ENCODE measurements at places on chromosomes 7 and 10. TPM values are rescaled to one million over a fixed set of nuclear protein-coding genes. Genes with fewer than 3 reads are reported as not detected.

Gene CH25H
- not detected for total RNA-seq

DNA sequence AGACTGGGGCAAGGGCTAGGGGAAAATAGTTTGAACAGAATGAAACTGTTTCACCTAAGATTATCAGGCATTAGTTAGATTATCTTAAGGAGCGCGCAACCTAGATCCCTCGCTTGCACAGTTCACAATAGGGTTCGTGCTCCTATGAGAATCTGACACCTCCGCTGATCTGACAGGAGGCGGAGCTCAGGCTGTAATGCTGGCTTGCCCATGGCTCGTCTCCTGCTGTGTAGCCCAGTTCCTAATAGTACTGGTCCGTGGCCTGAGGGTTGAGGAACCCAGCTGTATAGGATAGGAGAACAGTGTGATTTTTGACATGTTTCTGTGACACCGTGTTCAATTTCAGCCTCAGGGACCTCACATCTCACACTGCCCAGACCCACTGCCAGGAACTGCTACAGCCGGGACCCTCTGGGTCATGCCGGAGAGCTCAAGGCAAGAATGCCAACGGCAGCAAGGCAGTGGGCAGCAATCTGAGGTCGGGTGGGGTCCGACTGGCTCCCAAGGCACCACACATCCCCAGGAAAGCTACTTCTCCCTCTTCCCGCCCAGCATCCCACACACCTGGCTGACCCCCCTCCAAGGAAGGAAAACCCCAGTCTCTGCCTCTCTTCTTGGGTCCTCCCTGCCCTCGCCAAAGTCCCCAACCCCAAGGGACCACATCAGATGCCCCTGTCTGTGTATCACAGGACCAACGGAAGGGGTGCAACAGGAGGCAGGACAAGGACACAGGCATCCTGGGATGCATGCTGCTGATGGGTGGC is 31.7 kb downstream of the CAMK2B start:
- DNase-seq: no peak

GRCh38 chr7:41118486-41118885 is 584.4 kb downstream of the INHBA start:
- DNase-seq: no peak

GRCh38 chr10:24202181-24202570 is 6.8 kb upstream of the KIAA1217 start:
- no peak for DNase-seq

GRCh38 chr7:90536449-90536848 is 59.7 kb upstream of the CDK14 start:
- no peak for DNase-seq

DNA sequence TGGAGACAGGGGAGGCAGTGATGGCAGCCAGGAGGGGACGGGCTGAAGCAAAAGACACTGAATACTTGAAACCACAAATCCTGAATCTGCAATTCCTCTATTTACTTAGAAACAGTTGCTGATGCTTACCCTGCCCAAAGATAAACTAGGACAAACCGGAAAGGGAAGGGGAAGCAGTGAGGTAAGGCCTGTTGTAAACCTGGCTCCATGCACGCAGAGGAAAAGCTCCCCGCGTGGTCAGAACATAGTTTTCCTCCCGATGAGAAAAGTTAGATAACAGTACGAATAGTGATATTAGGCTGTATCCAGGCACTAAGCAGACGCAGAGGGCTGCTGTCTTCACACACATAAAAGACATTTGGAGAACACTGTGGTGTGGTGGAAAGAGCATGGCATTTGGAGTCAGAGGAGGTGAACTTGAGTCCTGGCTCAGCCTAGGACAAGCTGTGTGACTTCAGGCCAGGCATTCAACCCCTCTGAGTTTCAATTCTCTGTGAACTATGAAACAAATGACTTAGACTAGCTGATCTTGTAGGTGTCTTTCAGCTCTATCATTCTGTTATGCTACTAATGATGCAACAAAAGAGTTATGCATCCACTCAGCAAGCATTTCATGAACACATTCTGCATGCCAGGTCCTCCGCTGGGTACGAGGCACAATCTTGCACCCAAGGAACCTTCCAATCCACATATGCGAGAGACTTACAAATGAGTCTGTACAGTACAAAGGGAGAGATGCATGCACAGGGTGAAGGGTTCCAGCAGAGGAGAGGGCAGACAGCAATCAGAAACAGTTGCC is 80.9 kb downstream of the SORBS1 start:
- no peak for DNase-seq

Gene DNAH11
- total RNA-seq: 2.7 TPM

GRCh38 chr7:111931958-111932357 is 274.2 kb downstream of the DOCK4 start:
- DNase-seq: no peak

GRCh38 chr7:15370441-15370840 is 191.4 kb downstream of the AGMO start:
- no peak for DNase-seq

Gene SFTPA1
- not detected for total RNA-seq

- DNase-seq: no peak
Observed at GRCh38 chr10:7211857-7212577, 198.8 kb downstream of the SFMBT2 start.

DNA sequence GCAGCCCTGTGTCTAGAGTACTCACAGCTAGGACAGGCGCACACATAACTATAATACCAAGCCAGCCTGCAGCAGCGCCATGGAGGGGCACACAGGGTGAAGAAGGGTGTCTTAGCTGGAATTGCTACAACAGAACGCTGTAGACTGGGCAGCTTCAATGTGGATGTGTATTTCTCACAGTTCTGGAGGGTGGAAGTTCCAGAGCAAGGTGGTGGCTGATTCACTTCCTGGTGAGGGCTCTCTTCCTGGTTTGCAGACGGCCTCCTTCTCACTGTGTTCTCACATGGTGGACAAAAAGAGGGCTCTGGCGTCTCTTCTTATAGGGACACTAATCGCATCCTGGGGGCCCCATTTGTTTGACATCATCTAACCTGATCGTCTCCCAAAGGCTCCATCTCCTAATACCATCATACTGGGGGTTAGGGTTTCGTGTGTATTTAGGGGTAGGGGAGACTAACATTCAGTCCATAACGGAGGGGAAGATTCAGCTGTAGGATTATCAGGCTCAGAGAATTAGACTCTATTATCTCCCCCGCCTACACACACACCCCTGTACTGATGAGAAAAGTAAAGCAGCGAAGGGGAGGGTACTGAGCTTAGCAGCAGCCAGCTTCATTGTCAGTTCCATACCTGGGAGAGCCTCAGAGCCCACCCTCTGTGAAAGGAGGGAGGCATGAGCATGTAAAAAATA is 289.1 kb downstream of the CCDC3 start:
- DNase-seq: peak; percentile 33

Gene TMEM236
- 0.16 TPM for total RNA-seq

DNA sequence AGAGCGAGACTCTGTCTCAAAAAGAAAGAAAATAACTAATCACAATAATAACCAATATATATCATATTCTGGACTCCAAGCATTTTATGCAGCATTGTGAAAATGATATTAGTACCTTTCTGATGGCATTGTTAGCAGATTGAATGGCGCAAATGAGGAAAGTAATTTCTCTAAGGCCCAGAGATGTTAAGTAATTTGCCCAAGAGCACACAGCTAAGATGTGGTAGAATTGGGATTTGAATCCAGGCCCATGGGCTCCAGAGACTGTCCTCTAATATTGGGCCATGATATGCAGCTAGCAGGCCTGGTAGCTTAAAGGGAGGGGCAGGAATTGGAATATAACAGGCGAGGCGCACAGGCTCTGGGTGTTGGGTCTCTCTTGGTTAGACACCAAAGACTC is 44.1 kb downstream of the ZNF503 start:
- no peak for DNase-seq

GRCh38 chr10:89805599-89806013 is 104.2 kb downstream of the KIF20B start:
- DNase-seq: peak; percentile 91

DNA sequence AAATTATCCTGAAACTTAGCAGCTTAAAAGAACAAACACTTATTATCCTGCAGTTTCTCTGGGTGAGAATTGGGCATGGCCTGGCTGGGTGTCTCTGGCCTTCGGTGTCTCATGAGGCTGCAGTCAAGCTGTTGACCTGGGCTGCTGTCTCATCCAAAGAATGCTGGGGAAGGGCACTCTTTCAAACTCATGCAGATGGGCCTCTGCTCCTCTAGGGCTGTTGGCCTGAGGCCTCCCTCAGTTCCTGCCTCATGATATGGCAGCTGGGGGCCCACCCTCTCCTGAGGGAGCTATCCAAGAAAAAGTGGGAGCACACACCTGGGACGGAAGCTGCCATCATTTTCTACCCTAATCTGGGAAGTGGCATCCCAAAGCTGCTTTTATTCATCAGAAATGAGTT is 43.6 kb downstream of the DRGX start:
- DNase-seq: no peak

- no peak for DNase-seq
Observed at GRCh38 chr7:134919240-134919641, 67.1 kb upstream of the AGBL3 start.

DNA sequence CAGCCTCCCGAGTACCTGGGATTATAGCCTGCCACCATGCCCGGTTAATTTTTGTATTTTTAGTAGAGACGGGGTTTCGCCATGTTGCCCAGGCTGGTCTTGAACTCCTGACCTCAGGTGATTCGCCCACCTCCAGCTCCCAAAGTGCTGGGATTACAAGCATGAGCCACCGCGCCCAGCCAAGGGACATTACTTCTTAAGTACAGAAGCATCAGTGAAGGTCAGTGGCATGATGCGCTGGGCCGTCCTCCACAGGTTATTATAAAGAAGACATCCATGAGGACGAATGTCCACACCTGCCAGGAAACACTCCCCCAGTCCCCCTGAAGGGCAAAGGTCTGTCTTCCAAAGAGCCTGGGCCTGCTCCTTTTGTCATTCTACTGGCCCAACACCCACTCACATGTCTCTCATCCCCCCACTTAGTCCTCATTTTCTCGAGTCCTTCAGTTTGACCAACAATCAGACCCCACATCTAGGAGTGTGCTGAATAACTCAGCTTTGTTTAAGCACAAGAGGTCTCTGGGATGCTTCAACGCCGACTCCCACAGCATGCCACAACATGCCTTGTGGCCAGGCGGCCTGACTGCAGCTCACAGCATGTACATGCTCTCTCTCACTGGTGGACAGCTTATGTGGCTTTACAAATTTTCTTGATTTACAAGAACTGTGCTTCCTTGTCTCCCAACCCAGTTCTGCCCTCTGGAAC is 73.0 kb downstream of the CTBP2 start:
- DNase-seq: no peak

DNA sequence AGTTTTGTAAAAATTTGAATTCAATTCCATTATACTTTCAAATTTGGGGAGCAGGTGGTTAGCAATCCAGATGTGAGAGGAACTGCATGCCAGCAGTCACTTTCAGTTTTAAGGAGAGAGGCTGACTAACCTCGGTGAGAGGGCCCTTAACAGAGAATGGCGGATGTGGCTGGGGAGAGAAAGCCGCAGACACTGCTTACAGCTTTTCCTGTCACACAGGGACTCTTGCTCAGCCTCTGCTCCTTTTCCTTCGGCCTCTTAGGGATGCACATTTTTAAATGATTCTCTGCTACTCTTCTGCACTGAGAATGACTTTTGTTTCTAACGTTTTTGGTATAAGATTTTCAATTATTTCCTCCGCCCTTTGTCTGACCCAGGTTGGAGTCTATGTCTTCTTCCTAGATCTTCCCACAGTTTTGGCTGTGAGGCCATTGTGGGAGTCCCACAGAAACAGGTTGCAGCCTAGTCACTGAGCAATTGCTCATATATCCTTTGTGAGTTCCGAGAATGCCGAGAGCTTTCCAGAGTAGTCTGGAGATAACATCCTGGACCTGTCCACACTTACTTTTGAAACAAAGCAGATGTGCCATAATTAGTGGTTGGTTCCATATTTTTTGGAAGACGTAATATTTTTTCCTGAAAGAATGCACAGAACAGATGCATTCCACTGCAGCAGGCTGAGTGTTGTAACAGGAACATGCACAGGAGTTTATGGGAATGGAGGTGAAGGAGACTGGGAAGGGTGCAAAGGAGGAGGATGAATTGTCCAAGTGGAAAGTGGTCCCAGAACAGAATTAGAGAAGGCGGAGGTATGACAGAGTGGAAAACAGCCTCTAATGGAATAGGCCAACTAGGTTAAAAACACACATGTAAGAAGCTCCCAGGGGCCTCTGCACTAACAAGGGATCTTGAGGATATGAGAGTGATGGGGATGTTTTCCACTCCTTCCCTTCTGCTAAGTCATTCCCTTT is 168.0 kb upstream of the ZNF32 start:
- DNase-seq: peak; percentile 93

DNA sequence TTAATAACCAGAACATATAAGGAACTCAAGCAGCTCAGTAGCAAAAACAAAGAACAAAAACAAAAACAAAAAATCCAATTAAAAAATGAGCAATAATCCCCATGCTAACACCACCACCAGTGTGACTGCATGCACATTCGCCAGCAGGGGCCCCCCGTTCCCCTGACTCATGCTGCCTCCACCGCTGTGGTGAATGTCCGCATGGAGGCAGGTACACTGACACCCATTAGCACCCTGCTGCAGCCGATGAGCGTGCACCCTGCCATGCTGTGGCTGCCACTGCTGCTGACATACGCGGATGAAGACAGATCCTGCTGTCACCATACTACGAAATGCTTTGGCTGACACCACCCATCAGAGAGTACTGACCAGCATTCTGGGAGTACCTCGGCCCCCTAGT is 321.6 kb upstream of the LRRTM3 start:
- DNase-seq: no peak

Gene AKR1C8
- not detected for total RNA-seq

DNA sequence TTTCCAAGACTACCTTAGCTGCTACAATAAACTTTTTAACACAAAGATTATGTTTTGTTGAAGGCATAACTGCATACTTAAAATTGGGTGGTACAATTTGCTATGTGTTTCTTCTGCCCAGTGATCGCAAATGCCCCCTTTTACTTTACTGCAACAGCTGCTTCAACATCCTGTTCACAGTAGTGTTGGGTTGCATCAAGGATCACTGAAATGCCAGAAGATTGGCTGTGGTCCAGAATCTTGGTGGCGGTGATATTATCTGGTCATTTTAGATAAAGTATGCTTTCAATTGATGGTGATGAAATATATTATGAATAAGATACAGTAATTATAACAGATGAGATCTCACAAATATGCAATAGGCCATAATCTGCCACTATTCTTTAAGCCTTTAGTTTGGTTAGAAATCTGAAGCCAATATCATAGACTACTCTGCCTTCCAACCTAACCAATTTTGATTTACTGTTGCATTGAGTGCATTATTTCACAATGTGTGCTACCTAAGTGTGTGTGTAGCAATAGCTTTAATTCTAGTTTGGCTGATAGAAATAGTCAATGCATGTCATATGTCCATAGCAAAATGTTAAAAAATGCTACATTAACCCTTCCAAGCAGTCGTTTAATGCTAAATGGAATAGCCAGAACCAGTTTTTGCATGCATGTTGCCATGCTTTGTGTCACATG is 29.8 kb upstream of the ING3 start:
- no peak for DNase-seq

Data from activated CD8-positive, alpha-beta T cell treated with anti-CD3 and anti-CD28 coated beads for 36 hours (primary cell).